Activated CD4-positive, alpha-beta T cell treated with anti-CD3 and anti-CD28 coated beads, Interleukin-2, amount 50 U/mL, for 16 hours (primary cell): ENCODE measurements at places on chromosomes 12 and 14.
A peak's percentile ranks its signal among the peaks of the same experiment; 100 is the strongest.

DNA sequence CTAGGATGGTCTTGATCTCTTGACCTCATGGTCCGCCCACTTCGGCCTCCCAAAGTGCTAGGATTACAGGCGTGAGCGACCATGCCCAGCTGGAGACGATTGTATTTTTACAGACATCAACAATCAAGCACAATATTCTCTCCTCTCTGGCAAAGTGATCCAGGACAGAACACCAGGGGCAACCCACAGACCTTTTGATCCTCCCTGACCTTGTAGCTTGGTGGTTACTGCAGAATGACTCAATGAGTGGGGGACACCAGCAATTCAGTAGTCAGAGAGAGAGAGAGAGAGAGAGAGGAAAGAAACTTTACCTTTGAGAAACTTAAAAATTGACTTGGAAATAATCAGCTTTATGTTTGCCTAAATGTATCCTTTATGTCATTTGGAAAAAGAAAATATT lies 51.2 kb downstream of the DRAM1 start:
- no peak for DNase-seq

DNA sequence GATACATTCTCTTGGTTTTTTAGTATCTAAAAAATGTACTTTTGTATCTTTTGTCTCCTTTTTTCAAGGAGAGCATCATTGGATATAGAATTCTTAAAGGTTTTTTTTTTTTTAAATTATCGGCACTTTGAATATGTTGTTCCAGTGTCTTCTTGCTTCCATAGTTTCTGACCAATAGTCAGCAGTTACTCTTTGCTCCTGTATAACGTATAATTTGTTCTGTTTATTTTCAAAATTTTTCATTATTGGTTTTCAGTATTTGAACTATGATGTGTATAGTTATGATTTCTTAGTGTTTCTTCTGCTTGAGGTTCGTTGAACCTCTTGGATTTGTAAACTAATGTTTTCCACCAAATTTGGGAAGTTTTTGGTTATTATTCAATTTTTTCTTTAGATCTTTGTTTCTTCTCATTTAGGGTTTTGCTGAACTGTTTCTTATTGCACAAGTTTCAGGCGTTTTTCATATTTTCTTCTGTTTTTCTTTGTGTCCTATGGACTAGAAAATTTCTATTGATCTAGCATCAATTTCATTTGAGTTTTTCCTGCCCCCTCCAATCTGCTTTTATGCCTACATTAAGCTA lies 93.9 kb downstream of the PLBD1 start:
- DNase-seq = no peak

GRCh38 chr12:72006766-72007165 lies 68.1 kb downstream of the TPH2 start:
- DNase-seq = no peak

DNA sequence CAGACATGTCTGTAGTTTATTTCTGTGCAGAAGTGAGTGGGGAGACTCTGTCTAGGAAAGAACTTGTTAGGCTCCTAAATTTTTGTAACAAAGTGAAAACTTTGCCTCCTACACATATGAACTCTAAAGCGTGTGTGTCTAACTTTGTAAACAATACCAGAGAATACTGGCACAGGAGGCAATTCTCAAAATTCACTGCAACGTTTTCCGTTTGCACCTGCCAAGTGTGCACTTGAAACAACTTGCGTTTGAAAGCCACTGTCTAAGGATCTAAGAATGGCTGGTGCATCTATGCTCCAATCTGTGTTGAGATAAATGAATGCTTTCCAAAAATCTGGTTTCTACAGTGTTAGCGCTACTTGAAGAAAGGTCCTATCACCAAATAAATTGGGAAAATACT lies 15.3 kb downstream of the GRIP1 start:
- no peak for DNase-seq

- DNase-seq = no peak
These were observed 38.1 kb downstream of the DIO3 start for GRCh38 chr14:101599234-101599885.

DNA sequence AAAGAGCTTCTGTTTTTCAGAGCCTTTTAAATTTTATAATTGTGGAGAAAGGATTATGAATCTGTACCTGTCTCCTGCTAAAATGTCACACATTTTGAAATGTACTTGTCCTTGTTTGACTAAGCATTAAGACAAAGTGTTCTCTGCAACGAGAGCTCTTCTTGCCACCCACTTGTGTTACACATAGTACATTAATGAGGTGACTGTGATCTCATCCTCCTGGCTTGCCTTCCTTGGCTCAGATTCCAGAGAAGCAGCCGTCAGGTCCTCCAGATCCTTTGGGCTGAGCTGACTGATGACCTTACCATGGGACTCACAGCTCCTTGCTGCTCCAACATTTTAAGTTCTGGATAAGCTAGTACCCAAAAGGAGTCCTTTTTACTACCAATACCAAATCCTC lies 81.4 kb downstream of the BBS10 start:
- DNase-seq = no peak

DNA sequence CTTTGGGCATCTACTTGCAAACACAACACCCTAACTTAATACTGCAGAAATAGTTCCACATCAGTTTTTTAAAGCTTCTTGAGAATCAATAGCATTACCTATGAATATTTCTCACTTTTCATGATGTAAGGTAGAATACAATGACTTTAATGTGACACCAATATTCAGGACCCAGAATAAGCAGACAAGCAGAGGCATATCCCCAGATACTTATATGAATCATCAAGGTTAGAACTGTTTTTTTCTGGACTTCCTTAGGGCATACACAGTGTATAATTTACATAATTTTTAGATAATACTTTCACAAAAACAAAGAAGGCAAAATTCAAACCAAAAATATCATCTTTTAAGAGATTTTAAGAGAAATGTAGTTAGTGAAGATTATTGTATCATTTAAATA lies 885.8 kb downstream of the FSCB start:
- no peak for DNase-seq

GRCh38 chr12:4603946-4604345 lies 41.9 kb downstream of the DYRK4 start:
- no peak for DNase-seq

GRCh38 chr14:38339696-38340095 lies 83.8 kb upstream of the CLEC14A start:
- DNase-seq = no peak

DNA sequence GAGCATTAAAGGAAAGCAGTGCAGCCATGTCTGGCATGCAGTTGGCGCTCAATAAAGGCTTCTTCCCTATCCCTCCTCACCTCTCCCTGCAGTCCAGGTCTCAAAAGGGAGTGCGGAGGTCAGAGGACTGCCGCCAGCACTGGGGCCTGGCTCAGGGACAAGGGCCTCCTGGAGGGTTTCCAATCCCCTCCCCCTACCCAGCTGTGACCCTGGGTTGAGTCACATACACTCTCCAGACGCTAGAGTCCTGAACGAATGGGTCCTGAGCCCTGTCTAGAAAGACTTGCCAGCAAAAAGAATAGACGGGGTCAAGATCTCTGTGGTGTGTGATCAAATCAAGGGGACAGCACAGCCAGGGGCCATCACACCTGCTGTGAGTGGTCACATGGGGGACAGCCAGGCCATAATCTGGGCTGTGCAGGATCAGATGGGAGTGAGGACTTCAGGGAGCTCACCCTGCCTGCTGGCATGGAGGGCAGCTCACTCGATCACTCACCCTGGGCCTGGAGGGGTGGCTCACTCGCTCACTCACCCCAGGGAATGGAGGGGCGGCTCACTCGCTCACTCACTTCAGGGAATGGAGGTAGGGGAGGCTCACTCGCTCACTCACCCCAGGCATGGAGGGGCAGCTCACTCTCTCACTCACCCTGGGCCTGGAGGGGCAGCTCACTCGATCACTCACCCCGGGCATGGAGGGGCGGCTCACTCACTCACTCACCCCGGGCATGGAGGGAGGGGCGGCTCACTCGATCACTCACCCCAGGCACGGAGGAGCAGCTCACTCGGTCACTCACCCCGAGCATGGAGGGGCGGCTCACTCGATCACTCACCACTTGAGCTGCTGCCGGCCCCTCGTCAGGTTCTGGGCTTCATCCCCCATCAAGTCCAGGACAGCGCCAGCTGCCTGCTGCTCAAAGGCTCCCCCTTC lies 12.8 kb downstream of the CFAP73 start:
- no peak for DNase-seq

DNA sequence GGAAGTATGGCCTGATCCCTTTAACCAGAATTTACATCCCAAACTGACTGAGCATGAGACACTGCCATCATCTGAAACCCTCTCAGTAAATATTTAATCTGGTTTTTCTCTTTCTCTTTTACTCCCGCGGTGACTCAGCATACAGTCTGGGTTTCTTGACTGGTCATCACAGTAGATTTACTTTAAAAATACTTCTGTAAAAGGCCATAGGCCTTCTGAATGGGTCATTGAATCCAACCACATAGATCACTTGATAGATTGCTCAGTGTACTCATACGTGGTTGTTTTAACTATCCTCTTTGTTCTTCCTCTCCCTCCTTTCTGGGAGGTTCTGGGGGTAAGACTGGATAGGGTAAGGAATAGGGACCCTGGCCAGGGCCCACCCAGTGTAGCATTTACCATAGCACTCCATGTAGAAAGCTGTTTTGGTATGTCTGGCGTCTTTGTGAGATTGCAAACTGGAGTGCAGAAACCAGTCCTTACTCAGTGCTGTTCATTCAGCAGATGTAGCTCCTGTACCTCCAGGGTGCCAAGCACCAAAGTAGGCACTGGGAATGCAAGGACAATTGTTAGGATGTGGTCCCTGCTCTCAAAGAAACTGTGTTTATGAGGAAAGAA lies 165.7 kb downstream of the SRGAP1 start:
- DNase-seq = no peak

GRCh38 chr14:96161636-96162035 lies 43.0 kb upstream of the BDKRB2 start:
- DNase-seq = no peak

DNA sequence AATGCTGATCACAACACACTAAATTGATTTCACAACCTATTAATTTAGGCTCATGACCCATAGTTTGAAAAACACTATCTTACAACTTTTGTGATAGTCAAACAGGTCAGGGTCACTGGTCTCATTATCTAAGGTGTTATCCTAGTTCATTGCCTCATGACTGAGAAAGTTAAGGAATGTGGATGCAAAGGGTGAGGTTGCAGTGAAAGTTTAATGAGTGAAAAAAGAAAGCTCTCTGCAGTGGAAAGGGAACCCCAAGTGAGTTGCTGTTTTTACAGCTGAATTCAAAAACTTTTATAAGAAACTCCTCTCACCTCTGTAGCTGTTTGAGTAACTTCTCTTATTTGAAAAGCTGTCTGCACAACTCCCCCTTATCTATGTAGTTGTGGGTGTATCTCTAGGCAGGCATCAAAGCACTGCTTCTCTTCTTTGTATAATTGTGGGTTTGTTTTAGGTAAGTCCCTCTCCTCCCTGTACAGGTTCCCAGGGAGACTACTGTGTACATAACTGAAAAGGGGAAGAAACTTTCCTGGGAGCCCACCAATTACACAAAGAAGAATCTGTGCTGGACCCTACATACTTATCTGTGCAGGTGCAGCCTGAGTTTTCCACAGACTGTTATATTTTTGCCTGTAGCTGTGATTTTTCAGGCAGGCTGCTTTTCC lies 18.9 kb downstream of the DNAL1 start:
- DNase-seq = no peak

GRCh38 chr12:90021795-90022440 lies 313.3 kb upstream of the ATP2B1 start:
- no peak for DNase-seq

GRCh38 chr12:78087363-78087675 lies 256.6 kb downstream of the NAV3 start:
- DNase-seq = no peak

- DNase-seq = no peak
These were observed 64.1 kb upstream of the TSPAN11 start for GRCh38 chr12:30862486-30862885.

- peak; percentile 45 for DNase-seq
These were observed 12.3 kb downstream of the METTL3 start for GRCh38 chr14:21498540-21499526.

- DNase-seq = peak; percentile 20
These were observed 21.6 kb downstream of the C12orf75 start for GRCh38 chr12:105352052-105352451.

GRCh38 chr14:55339770-55340169 lies 68.5 kb downstream of the FBXO34 start:
- DNase-seq = peak; percentile 47

GRCh38 chr14:95237958-95238340 lies 80.6 kb upstream of the DICER1 start:
- DNase-seq = no peak

- DNase-seq = no peak
These were observed 14.4 kb downstream of the PAPLN start for GRCh38 chr14:73251516-73252215.

- no peak for DNase-seq
These were observed 152.1 kb downstream of the SLC8A3 start for GRCh38 chr14:70036665-70037064.
